ENCODE measurements at places on chromosomes 7 and 10. TPM values are rescaled to one million over a fixed set of nuclear protein-coding genes. Genes with fewer than 3 reads are reported as not detected.

GRCh38 chr7:80902716-80903308 lies 16.0 kb downstream of the SEMA3C start:
- no peak overlapping the region for H3K4me3 ChIP-seq
- no peak overlapping the region for H3K27ac ChIP-seq
- no peaks in the 10 kb centered on the region for H3K27me3 ChIP-seq

- H3K4me3 ChIP-seq: no peak overlapping the region
- H3K4me1 ChIP-seq: peaks cover 64% of the 10 kb centered on the region
- no peaks in the 10 kb centered on the region for H3K36me3 ChIP-seq
- H3K27me3 ChIP-seq: no peaks in the 10 kb centered on the region
- DNase-seq: peak; percentile 28
Measured at GRCh38 chr7:35723011-35723410, 28.1 kb upstream of the HERPUD2 start.

DNA sequence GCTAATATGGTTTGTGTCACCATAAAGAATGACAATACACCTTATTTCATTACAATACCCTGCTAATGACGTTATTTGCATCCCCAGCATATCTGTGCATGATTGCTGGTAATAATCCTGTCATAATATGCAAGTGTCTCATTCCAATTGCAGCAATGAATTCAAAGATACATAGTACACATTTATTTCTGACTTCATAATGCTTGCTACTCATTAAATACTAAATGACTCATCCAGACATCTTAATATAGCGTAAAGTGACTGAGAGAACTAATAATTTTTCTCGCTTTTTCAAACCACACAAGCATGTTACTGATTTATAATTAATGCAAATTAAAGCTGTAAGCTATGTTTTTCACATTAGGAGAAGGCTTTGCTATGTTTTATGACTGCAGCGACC lies 234.7 kb upstream of the MDFIC start:
- no peak for DNase-seq
- H3K4me1 ChIP-seq: no peaks in the 10 kb centered on the region
- peaks cover 4% of the 10 kb centered on the region for H3K27me3 ChIP-seq
- H3K36me3 ChIP-seq: no peaks in the 10 kb centered on the region
- no peak overlapping the region for H3K27ac ChIP-seq

DNA sequence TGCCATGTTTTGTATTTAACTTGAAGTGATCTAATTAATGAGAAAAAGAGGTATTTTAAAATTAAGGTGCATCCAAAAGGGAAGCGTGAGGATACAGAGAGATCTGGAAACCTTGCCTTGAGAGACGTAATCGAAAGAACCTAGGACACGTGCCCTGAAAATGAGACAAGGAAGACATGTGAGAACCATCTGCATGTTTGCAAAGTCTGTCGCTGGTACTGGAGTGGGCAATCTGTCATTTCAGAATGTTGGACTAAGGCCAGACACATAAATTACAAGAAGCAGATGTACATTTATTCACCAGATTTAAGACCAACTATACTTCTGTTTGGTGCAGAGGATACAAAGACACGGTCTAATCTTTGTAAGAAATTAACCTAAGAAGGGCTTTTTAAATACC lies 9.2 kb downstream of the AGR2 start:
- H3K27ac ChIP-seq: no peak overlapping the region
- no peak for DNase-seq
- H3K4me3 ChIP-seq: no peak overlapping the region
- no peaks in the 10 kb centered on the region for H3K4me1 ChIP-seq
- peaks cover 10% of the 10 kb centered on the region for H3K27me3 ChIP-seq
- no peaks in the 10 kb centered on the region for H3K36me3 ChIP-seq

- H3K27ac ChIP-seq: no peak overlapping the region
- no peaks in the 10 kb centered on the region for H3K36me3 ChIP-seq
- peaks cover 5% of the 10 kb centered on the region for H3K4me1 ChIP-seq
- H3K27me3 ChIP-seq: peaks cover 3% of the 10 kb centered on the region
- no peak overlapping the region for H3K4me3 ChIP-seq
- no peak for DNase-seq
Measured at GRCh38 chr7:88224601-88225275, 4.9 kb upstream of the SRI start.

DNA sequence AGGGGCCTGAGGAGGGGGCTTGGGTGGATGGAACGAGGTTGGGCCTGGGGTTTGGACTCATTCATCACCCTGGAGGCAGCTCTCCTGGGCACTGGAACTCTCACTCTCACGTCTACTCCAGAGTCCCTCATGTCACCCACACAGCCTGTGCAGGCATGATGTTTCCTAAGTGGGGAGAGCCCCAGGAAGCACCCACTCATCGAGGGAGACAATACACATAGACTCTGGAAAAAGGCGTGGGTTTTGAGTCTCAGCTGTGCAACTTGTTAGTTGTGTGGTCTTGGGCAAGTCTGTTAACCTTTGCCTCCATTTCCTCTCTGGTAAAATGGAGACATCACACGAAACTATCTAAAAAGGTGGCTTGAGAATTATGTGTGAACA lies 25.9 kb upstream of the RBM20 start:
- H3K4me3 ChIP-seq: no peak overlapping the region
- H3K4me1 ChIP-seq: peaks cover 59% of the 10 kb centered on the region
- no peaks in the 10 kb centered on the region for H3K27me3 ChIP-seq
- H3K36me3 ChIP-seq: no peaks in the 10 kb centered on the region
- H3K27ac ChIP-seq: peak overlapping the region; percentile 91

- H3K4me3 ChIP-seq: no peak overlapping the region
- no peaks in the 10 kb centered on the region for H3K27me3 ChIP-seq
- peaks cover 5% of the 10 kb centered on the region for H3K4me1 ChIP-seq
- no peak for DNase-seq
Measured at GRCh38 chr7:4768597-4769569, 6.5 kb upstream of the AP5Z1 start.

HDAC9 gene
- total RNA-seq: 1.5 TPM

- H3K27me3 ChIP-seq: peaks cover 15% of the 10 kb centered on the region
- H3K27ac ChIP-seq: no peak overlapping the region
- no peaks in the 10 kb centered on the region for H3K4me1 ChIP-seq
- DNase-seq: no peak
Measured at GRCh38 chr10:132816718-132817117, 30.8 kb upstream of the NKX6-2 start.

DNA sequence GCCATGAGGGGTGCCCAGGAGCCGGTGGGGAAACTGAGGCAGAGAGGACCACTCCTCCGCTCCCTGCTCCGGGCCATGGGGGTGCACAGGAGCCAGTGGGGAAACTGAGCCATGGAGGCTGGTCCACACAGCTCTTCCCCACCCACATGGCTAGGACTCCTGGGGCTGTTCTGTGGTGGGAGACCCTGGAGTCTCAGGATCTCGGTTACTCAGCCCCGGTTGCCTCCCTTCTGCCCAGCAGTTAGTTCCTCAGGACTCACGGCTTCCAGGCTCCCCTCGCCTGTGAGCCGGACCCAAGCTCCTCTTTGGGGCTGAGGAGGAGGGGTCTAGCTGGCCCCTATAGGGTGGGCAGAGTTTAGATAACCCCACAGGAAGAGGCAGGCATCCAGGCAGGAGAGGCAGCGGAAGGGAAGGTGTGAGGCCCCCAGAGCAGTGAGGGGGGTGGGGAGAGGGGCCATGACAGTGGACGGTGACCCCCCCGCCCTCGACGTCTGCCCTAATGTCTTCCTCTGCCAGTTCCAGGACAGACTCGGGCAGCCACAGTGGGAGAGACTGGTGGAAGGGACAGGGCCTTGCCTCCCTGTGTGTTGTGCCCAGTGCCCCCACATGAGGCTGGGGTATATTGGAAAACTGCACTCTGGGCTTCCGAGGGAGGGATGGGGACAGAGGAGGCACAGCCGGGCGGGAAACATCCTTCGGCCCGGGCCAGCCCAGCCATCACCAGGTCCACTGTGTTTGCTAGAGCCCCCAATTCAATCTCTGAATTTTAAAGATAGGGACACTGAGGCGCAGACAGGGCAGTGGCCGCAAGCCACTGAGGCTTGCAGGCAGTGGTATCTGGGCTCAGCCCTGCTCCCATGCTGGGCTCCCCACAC lies 4.3 kb downstream of the ELFN1 start:
- H3K4me1 ChIP-seq: no peaks in the 10 kb centered on the region
- H3K4me3 ChIP-seq: no peak overlapping the region
- no peaks in the 10 kb centered on the region for H3K36me3 ChIP-seq
- peaks cover 16% of the 10 kb centered on the region for H3K27me3 ChIP-seq
- no peak for DNase-seq
- no peak overlapping the region for H3K27ac ChIP-seq

STK17A gene
- total RNA-seq: 42.4 TPM

DNA sequence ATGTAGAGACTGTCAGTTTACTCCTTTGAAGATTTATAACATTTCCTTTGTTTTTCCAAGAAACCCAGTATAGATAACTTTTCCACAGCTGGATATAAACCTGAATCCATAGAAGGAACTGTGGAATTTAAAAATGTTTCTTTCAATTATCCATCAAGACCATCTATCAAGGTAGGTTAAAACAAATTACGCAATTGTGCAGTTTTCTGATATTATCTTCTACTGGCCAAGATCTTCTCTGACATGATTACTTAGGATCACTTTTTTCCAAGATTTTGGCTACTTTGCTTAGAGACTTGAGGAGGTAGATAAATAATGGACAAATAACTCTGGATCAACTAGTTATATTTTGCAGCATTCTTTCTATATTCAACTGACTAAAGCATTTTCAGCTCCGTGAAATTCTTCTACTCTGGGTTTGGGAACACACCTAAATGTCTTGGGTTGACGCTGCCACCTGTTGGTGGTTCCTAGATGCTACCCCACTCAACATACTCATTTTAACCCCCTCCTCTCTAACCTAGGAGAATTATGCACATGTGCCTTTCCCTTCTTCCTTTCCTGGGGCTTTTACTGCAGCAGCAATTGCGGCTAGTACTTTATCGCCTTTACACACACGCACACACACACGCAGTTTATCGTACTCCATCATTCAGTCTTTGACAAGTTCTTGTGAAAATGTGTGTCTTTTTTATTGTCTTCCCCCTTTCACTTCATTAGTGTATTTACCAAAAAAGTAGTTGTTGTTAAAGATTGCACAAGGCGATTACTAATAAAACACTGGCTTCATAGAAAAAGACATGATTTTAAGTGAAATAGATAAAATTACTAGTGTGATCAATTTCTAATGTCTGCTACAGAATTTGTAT lies 32.7 kb downstream of the ABCB5 start:
- no peak overlapping the region for H3K4me3 ChIP-seq
- H3K4me1 ChIP-seq: no peaks in the 10 kb centered on the region
- peak; percentile 16 for DNase-seq
- H3K27ac ChIP-seq: no peak overlapping the region
- H3K36me3 ChIP-seq: no peaks in the 10 kb centered on the region
- peaks cover 7% of the 10 kb centered on the region for H3K27me3 ChIP-seq

AGR2 gene
- not detected for total RNA-seq

DNA sequence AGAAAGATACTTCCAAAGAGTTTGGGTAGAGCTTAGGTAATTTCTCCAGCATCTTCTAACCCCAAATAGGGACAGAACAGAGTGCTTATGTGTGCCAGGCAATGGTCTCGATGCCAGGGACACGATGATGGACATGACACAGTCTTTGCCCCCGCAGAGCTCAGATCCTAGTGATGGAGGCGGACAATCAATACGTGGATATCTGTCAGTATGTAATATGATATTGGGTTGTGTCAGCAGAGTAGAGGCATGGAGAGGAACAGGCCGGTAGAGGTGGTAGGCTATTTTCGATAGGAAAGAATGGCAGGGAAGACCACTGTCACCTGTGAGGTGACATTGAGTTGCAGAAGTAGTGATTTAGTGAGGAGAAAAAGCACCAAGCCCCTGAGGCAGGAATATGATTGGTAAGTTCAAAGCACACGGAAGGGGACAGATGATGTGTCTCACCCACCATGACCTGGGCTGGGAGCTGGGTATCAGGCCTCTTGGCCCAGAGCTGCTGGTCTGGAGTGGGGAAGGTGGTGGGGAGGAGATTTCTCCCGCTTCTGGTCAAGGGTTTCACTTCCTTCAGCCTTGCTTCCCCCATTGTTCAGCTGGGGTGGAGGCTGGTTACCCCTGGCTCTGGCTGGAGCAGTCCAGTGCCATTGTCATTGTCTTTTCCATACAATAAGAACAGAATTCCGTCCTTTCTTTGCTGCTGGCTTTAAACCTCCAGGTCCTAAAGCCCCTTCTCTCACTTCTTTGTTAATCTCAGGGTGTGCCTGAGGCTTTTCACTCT lies 36.0 kb upstream of the SRGN start:
- peak overlapping the region; percentile 18 for H3K27ac ChIP-seq
- no peaks in the 10 kb centered on the region for H3K27me3 ChIP-seq
- no peak for DNase-seq

LRRC61 gene
- total RNA-seq: 21.8 TPM

- H3K27me3 ChIP-seq: peaks cover 3% of the 10 kb centered on the region
- no peaks in the 10 kb centered on the region for H3K4me1 ChIP-seq
- no peak for DNase-seq
- H3K27ac ChIP-seq: no peak overlapping the region
- H3K36me3 ChIP-seq: no peaks in the 10 kb centered on the region
- no peak overlapping the region for H3K4me3 ChIP-seq
Measured at GRCh38 chr7:64870656-64871055, 32.4 kb upstream of the ZNF273 start.

C1QL3 gene
- total RNA-seq: not detected

DNA sequence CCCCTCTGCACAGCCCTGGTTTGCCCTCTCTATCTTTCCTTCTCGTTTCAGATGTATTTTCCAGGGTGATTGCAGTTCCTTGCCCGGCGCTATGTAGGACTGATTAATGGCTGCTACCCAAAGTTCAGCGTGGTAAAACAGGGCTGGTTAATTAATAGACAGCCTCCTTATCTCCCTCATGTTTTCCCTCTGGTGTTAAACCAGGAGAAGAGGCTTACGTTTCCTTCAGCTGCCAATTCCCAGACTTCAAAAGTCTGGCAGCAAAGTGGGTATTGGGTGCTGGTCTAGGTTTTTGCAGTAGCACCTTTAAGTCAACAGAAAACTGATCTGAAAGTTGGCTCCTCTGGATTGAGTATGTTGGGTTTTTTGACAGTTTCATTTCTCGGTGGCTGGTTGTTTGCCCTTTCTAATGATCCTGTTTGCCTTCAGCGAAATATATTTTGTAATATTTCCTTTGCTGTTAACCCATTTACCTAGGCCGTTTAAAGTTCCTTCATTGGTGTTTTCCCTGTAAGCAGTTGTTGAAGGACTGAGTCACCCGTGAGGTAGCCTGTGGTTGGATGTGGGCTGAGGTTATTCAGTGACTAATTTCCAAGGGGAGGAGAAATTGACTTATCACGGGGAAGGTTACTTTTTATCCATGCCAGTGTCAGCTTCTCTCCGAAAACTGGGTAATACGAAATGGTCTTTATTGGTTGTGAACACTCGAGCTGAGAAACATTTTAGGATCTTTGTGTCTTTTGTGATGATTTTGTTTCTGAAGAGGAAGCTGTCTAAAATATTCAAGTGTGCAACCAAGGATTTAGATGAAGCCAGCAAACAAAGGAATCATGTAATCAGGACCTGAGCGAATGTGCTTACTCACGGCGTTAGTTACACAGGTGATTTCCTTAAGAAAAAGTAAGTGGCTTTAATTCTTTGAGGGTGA lies 257.2 kb downstream of the KIAA1217 start:
- peaks cover 14% of the 10 kb centered on the region for H3K27me3 ChIP-seq
- no peaks in the 10 kb centered on the region for H3K36me3 ChIP-seq
- H3K27ac ChIP-seq: peak overlapping the region; percentile 49

DNA sequence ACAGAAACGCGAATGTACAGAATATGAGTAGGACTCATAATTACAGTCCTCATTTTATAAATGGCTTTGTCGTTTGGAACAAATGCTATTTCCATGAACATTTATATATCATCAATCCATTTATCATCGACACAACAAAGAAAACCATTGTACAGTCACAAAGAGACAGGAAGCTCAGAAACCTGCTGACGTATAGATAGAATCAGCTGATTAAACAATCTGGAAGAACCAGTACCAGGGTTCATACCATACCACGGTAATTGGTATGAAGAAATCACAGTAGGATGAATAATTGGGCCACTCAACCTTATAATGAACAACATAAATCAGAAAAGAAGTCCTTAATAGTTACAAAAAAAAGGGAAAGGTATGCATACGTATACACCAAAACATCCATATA lies 295.0 kb downstream of the PARD3 start:
- DNase-seq: no peak
- H3K4me3 ChIP-seq: no peak overlapping the region
- H3K4me1 ChIP-seq: peaks cover 2% of the 10 kb centered on the region

IGFBP1 gene
- not detected for total RNA-seq

Measured in activated CD8-positive, alpha-beta T cell treated with anti-CD3 and anti-CD28 coated beads for 36 hours (primary cell).